ENCODE measurements at places on chromosomes 2 and 18.
A peak's percentile ranks its signal among the peaks of the same experiment; 100 is the strongest.

GRCh38 chr2:199962203-199962602 lies 6.8 kb downstream of the MAIP1 start:
- no peak for DNase-seq

DNA sequence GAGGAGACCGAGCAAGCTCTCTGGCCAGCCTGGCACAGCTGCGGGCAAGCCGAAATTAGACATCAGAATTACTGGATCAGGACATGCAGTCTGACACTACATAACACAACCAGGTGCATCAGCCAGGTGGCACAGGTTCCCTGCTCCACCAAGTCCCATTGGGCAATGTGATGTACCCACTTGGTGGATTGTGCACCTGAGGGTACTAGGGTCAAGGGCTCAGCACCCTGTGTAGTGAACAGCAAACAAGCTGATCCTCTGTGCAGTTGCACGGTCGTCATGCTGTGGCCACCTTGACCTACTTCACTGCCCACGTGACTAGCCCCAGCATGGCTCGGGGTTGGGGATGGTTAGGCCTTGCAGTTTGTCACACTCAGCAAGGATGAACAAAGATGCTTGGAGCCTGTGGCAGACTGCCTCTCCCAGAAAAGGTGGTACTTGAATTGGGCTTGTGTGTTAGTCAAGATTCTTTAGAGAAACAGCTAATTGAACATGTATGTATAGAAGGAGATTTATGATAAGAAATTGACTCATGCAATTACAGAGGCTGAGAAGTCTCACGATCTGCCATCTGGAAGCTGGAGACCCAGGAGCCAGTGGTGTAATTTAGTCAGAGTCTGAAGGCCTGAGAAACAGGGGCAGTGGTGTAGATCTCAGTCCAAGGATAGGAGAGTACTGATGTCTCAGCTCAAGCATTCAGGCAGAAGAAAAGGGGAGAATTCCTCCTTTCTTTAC lies 71.4 kb upstream of the TMEM87B start:
- no peak for DNase-seq

DNA sequence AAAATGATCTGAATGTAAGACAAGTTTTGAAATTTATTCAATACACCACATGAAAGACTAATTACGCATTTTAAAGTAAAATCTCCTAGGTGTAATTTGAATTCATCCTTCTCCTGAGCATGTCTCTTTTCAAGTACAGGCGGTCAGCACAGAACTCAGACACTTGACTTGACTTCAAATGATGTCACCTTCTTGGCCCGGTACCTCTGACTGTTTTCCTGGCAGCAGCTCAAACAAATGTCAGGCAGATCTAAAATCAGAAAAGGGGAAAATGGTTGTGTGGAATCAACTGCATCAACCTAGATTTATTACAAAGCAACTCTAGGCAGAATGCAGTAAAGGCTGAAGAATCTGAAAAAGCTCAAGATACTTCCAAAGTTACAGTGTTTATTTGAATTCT lies 11.4 kb upstream of the PROKR1 start:
- DNase-seq: no peak

- DNase-seq: no peak
These were observed 24.9 kb upstream of the ACOXL start for GRCh38 chr2:110707386-110707965.

DNA sequence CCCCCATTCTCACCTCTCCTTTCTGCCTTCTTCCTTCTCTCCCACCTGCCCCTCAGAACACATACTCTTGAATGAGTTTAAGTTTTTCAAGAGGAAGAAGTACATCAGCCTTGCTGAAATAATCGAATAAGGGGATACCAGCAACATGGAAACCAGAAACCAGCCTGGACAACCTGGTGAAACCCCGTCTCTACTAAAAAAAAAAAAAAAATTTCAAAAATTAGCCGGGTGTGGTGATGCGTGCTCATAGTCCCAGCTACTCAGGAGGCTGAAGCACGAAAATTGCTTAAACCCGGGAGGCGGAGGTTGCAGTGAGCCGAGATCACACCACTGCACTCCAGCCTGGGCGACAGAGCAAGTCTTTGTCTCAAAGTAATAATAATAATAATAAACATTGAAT lies 75.0 kb upstream of the SLC1A4 start:
- DNase-seq: no peak

- no peak for DNase-seq
These were observed 7.5 kb upstream of the RIT2 start for GRCh38 chr18:43122955-43123354.

DNA sequence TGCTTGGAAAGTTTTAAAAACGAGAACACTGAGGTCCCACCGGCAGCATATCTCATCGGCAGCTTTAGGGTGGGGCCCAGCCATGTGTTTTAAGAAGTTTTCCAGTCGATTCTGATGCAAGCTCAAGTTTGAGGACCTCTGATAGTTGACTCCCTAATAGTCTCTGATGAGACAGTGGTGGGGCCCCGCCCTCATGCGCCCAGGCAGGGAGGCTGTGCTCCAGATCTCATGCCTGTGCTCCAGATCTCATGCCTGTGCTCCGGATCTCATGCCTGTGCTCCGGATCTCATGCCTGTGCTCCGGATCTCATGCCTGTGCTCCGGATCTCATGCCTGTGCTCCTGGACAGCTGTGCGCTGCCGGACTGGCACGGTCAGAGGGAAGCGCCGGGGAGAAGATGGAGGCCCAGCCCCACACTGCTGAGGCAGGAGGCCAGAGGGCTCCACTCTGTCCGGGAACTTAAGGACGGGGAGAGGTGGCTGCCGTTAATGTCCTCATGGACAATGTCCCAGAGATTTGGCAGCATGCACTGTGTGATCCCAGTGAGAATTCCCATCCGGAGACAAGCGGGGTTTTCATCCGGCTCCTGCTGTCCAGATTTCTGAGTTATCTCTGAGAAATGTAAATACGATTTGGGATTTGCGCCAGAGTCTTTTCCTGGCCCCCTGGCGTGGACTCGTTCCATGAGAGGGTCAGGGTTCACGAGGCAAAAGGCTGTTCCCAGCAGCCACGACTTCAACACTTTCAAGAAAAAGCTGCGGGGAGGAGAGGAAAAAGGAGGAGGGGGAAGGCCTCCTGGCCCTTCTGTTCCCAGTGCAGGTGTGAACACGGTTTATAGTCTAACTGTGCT lies 9.4 kb upstream of the COLEC11 start:
- DNase-seq: no peak

GRCh38 chr2:157106950-157107349 lies 150.6 kb upstream of the GALNT5 start:
- DNase-seq: no peak

DNA sequence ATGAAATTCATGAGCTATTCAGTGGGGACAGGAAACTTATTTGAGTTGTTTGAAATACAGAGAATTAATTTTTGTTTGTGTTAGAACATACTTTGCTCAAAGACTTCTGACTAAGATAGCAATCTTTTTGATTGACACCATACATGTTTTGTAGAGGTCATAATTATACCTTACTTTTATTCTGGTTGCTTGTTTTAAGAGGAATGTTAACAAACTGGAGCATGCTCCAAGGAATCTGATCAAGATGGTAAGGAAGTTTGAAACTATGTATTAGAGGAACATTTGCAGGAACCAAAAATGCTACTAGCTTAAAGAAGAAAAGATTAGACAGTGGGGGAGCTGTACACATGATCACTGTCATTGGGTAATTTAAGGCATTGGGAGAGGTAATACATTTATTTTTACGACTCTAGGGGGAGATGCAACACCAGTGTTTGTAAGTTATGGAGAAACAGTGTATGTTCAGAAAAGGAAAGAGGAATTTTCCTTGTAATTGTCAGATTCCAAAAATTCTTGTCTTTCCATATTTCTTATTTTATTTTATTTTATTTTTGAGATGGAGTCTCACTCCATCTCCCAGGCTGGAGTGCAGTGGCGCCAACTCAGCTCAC lies 8.0 kb downstream of the AGFG1 start:
- no peak for DNase-seq

- no peak for DNase-seq
These were observed 66.6 kb downstream of the DIS3L2 start for GRCh38 chr2:232028071-232028470.

DNA sequence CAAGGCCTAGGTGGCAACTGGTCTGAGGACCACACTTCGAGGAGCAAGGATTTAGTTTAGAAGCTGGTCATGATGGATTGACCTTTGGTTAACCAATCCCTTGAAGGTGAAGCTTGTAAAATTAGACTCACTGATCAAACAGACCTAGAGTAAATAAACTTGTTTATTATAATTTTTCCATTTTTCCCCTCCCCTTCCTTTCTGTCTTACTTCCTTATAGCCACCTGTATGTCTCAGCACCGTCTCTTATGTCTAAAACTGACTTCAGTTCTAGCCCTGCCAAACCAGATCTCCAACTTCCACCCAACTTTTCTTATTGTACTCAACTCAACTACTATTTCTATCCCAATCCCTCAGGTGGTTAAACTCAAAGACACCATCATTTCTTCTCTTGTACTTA lies 92.8 kb upstream of the THOC1 start:
- no peak for DNase-seq

DNA sequence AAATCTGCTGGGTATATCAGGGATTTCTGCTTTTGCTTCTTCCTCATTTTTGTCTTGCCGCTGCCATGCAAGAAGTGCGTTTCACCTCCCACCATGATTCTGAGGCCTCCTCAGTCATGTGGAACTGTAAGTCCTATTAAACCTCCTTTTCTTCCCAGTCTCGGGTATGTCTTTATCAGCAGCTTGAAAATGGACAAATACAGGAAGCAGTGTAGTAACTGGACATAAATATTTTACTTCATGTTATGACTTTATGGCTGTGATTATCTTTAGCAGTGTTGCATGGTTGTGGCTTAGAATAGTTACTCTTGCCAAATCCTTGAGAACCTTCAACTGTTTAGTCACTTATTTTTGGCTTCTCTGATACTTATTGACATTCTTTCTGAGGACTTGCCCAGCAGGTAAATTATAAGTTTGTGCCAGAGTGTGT lies 66.2 kb upstream of the DLX2 start:
- DNase-seq: no peak

- DNase-seq: no peak
These were observed 313.2 kb upstream of the ZEB2 start for GRCh38 chr2:144833075-144833637.

GRCh38 chr2:224436634-224437033 lies 34.7 kb upstream of the FAM124B start:
- DNase-seq: no peak

GRCh38 chr18:46877329-46877987 lies 39.8 kb downstream of the PIAS2 start:
- no peak for DNase-seq

GRCh38 chr2:218895326-218895725 lies 14.7 kb downstream of the WNT10A start:
- DNase-seq: peak; percentile 65

DNA sequence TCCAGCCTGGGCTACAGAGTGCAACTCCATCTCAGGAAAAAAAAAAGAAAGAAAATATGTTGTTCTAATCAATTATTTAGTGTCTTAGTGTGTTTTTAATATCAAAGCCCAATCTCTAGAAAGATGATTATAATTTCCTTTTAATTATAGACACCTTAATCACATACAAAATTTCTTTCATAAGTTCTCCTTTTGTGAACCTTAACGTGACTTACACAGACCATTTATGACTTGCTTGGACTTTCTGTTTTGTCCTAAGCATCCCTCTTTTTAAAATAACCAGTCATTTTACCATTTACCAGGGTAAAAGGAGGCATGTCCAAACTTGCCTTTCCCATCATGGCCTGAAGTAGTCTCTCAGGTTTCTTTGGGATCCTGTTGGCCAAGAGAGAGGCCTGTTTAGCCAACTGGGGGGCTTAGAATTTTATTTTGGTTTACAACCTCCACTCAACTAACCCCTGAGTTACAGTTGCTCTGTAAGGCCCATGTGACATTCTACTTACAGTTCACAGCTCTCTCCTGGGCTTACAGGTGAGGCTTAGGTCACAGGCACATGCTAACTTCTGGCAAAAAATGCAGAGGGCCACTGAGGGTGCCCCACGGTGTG lies 23.9 kb upstream of the GPR155 start:
- DNase-seq: peak; percentile 74

GRCh38 chr2:18182861-18183260 lies 304.4 kb downstream of the KCNS3 start:
- DNase-seq: no peak

GRCh38 chr2:195813421-195813820 lies 156.4 kb downstream of the SLC39A10 start:
- no peak for DNase-seq

DNA sequence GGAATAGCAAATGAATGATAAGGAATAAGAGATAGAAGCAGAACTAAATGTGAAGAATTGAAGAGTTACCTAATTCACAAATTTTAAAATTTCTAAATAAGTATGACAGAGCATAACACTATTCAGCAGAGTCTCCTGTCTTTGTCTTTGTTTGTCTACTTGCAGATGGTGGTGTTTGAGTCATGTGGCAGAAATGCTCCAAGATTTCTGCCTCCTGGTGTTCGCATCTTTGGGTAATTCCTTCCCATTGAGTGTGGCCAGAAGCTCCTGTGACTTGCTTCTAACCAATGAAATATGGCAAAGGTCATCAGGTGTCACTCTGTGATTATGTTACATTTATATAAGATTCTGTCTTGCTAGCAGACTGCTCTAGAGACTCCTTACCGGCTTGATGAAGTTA lies 45.6 kb upstream of the GALNT3 start:
- DNase-seq: no peak

- no peak for DNase-seq
These were observed 51.9 kb downstream of the SLC16A14 start for GRCh38 chr2:230016844-230017243.

GRCh38 chr18:51399491-51400122 lies 202.1 kb upstream of the MEX3C start:
- no peak for DNase-seq

DNA sequence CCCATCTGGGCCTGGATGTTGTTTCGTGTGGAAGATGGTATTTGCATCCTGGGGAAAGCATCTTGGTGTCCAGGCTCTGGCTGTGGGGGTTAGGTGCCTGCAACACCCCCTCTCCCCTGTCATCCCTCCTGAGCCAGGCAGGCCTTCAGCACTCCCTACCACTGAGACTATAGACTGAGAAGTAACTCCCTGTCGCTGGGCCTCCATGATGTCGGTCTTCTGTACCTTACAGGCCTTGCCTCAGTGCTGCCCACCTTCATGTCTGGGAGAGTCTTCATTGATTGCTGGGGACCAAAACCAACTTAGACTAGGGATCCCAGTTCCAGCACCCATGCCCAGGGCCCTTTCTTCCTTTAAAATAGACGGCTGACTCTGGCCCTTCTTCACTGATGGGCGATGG lies 33.1 kb upstream of the DNMT3A start:
- DNase-seq: no peak

GRCh38 chr18:9477509-9477908 lies 2.2 kb downstream of the RALBP1 start:
- DNase-seq: no peak

- no peak for DNase-seq
These were observed 1.0 kb downstream of the VIT start for GRCh38 chr2:36697424-36698066.

DNA sequence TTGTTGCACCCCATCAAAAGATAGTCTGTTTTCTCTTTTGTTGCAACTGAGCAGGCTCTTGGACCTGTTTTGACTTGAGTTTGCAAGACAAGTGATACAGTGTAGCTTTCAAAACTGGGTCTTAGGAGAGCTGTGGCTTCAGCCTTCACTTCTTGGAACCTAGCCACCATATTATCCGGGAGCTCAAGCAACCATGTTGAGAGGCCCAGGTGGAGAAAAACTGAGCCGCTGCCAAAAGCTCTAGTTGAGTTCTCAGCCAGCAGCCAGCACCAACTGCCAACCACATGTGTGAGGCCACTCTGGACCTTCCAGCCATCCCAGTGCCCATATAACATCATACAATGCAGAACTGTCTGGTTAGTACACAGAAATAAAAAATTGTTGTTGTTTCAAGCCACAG lies 5.4 kb downstream of the CACNB4 start:
- DNase-seq: no peak
